Activated CD4-positive, CD25-positive, alpha-beta regulatory T cell treated with anti-CD3 and anti-CD28 coated beads, Interleukin-2, amount 50 U/mL, for 16 hours (primary cell): ENCODE measurements at places on chromosomes 3 and 15.

GRCh38 chr15:63970621-63971426 is 75.5 kb downstream of the DAPK2 start:
- DNase-seq = no peak

DNA sequence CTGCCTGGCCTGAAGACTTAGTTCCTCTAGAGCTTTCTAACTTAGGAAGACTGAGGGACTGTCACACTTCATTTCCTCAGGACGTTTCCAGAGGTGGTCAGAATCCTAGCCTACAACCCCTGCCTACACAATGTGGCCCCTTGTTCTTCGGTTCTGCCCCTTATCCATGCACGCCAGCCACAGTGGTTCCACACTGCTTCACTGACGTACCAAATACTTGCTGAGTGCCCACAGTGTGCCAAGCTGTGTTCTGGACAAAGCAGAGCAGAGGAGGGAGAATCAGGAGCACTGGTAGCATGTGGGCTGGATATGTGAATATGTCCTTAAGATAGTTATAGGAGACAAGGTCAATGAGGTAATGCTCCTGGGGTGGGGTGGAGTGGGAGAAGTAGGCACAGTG is 70.5 kb upstream of the SAMMSON start:
- DNase-seq = no peak

DNA sequence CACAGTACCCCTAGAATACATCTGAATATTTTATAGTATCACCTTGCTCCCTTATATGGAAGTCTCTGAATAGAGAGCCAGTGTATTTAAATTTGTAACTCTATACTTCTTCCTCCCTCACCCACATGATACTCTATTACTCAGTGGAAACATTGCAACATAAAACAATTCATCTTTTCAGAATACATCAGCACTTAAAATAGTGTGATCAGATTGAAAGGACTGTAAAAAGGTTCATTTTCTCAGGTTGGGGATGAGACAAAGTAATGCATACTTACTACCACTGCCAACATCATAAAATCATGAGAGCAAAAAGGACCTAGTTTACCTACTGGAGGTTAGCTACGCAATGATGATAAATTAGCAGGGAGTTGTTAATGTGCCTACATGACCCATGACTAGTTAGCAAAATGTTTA is 13.8 kb upstream of the THRB start:
- no peak for DNase-seq

DNA sequence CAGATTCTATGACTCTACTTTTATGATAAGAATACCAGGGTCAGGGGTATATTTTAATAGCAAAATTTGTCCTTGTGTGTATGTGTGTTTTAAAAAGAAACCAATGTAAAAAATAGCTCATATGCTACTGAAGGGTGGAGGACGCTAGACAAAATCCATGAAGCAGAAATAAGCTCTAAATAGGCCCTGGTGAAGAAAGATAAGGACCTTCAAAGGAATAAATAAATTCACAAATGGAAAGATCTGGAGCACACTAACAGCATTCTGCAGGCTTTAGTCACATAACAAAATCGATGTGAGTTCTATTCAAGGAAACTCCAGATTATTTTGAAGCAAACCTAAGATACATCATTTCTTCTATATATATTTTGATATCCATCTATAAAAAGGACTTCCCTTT is 27.2 kb upstream of the ATP11B start:
- DNase-seq = no peak

GRCh38 chr3:50189989-50190388 is 1.4 kb upstream of the GNAT1 start:
- DNase-seq = no peak

GRCh38 chr3:46504789-46505188 is 7.0 kb downstream of the RTP3 start:
- DNase-seq = no peak

DNA sequence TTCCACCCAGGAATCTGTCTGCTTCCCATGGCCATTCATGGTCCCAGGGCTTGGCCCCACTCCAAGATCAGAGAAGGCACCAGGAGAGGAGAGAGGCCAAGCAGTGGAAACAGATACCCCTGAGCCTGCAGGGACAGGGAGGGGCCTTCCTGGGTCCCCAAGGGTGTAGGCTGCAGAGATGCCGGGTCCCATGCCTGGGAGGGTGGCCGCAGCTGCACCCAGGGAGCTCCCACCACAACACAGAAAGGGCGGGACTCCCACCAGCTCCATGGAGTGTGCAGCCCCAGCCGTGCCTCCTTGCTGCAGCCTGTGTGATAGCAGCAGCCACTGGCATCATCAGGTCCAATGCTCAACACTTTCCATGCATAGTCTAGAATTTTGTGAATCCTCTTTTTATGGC is 331.5 kb downstream of the UACA start:
- DNase-seq = no peak

DNA sequence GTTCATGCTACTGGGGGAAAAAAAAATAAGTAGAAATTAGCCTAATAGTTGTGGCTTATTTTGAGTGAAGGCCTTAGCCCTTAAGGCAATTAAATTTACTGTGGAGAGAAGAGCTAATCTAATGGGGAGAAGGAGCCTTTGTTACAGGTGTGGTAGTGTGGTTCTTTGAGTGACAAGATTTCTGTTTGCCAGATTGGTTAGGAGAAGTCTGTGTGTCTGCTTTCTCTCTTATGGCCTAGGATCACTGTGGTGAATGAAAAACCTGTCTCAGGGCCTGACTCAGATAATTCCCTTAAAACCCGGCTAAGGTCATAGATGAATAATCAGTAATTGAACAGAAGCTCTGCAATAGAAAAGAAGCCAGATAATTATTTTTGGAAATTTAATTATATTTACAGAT is 27.0 kb downstream of the OPA1 start:
- DNase-seq = no peak

DNA sequence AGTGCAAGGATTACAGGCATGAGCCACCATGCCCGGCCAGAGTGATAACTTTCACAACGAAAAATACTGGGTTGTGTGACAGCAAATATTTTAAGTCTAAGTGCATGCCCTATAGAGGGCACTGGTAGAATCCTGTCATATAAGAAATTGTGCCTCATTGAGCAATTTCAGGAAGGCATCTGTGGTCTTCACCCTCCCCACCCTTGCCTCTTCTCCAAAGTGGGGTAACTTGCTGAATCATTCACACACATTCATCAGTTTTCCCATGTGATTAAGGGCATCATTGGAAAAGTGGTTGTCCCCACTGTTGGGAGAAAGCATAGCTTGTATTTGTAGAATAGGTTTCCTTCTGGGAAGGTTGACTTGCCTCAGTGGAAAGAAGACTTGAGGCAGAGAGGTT is 9.2 kb downstream of the MITF start:
- DNase-seq = no peak

DNA sequence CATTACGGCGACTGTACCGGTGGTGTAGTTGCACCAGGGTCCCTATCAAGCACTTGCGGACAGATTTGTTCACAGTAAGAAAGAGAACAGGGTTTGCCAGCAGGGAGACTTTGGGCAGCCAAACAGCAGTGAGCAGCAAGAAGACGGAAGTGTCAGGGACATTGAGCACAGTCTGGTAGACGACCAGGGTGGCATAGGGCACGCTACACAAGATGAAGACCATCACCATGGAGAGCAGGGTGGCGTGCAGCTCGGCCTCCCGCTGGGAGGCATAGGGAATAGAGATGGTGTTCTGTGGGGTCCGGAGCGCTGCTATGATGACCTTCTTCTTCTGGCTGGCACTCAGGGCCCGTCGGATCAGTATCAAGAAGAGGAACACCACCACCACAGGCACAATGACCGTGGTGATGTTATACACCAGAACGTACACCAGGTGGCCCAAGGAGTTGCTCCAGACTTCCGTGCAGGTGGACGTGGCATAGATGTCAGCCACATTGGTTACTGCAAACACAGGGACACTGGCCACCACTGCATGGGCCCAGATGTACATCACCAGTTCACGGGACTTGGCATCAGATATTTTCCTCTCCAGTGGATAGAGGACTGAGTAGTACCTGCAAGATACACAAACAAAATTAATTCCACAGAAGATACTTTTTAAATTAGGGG is 19.1 kb upstream of the FSIP1 start:
- no peak for DNase-seq

DNA sequence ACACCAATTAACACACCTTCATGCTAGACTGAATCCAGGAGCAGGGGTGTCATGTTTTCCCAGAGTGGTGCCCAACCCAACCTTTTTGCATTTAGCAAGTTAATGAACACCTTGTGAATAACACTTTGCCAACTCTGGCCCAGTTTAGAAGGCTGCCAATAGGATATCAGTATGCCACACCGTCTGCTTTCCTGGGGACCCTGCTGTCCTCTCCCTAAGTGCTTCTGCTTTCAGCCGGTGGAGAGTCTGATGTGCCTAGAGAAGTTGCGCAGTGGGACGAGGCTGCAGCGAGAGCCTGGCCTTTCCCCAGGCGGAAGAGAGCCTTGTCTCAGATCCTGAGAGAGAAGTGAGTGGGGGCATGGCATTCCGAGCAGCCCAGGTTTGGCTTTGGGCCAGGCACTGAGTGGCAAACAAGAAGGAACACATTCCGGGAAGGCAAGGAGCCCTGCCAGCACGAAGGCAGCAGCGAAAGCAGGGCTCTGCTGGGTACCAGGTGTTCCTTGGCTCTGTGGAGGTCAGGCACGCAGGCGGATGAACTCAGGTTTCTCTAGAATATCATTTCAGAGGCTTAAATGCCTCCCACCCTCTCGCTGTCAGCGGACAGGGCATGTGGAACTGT is 36.9 kb downstream of the SENP8 start:
- DNase-seq = no peak

- DNase-seq = no peak
Observed at GRCh38 chr3:43212914-43213611, 73.3 kb upstream of the SNRK start.

- DNase-seq = no peak
Observed at GRCh38 chr15:85302271-85302670, 78.1 kb upstream of the AKAP13 start.
